ENCODE measurements at places on chromosomes 1 and 21. TPM values are rescaled to one million over a fixed set of nuclear protein-coding genes. Genes with fewer than 3 reads are reported as not detected.

Gene SLFNL1
- 0.29 TPM for total RNA-seq

Gene ANKRD45
- not detected for total RNA-seq

Gene SETD4
- 19.8 TPM for total RNA-seq

Gene RXRG
- not detected for total RNA-seq

Gene OR2G6
- not detected for total RNA-seq

Gene LMOD1
- not detected for total RNA-seq

Gene SIPA1L2
- 0.66 TPM for total RNA-seq

Gene MROH9
- total RNA-seq = not detected

Gene UQCRHL
- total RNA-seq = 2.8 TPM

Gene SERINC2
- not detected for total RNA-seq

Gene CRP
- not detected for total RNA-seq

Gene TMEM81
- 2.8 TPM for total RNA-seq

Gene POTED
- total RNA-seq = not detected

Gene THEM4
- total RNA-seq = 31.7 TPM

Gene LRRC38
- not detected for total RNA-seq

Gene FCGR1A
- not detected for total RNA-seq

Gene NFASC
- 0.32 TPM for total RNA-seq

Data from activated CD8-positive, alpha-beta T cell treated with anti-CD3 and anti-CD28 coated beads, Interleukin-2, amount 10 ng/mL, durations not matched to agents 7 days and 5 days (primary cell).